ENCODE measurements at places on chromosomes 4 and X. TPM values are rescaled to one million over a fixed set of nuclear protein-coding genes. Genes with fewer than 3 reads are reported as not detected.

RNF150 gene
- total RNA-seq, result 56.5 TPM

CYSLTR1 gene
- total RNA-seq, result not detected

S100P gene
- total RNA-seq, result not detected

DNA sequence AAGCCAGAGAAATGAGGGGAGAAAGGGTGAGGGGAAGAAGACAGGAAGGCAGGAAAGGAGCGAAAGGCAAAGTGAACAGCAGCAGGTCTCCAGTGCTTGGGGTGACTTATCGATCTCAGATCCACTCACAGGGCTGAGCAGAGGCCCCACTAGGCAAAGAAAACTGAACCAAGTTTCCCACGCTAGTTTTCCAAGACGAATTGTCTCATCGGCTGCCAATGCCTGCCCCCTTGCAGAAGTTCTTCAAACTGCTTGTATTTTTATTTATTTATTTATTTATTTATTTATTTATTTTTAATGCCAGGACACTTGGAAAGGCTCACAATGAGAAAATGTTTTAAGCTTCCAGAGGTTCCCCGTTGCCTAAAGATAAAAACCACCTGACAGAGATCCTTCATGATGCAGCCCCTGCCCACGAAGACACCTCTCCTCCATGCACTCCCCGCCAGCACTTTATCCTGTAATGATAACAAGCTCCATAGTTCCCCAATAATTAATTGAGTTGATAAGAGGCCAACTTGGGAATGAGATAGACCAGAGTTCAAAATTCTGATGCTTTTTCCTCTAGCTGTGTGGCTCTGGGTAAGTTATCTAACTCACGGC lies 43.2 kb downstream of the QDPR start:
- no peak overlapping the region for H3K4me3 ChIP-seq
- no peaks in the 10 kb centered on the region for H3K36me3 ChIP-seq
- peaks cover 2% of the 10 kb centered on the region for H3K4me1 ChIP-seq
- no peak overlapping the region for H3K27ac ChIP-seq

MAGEA11 gene
- total RNA-seq, result not detected

PRKG2 gene
- total RNA-seq, result not detected

DNA sequence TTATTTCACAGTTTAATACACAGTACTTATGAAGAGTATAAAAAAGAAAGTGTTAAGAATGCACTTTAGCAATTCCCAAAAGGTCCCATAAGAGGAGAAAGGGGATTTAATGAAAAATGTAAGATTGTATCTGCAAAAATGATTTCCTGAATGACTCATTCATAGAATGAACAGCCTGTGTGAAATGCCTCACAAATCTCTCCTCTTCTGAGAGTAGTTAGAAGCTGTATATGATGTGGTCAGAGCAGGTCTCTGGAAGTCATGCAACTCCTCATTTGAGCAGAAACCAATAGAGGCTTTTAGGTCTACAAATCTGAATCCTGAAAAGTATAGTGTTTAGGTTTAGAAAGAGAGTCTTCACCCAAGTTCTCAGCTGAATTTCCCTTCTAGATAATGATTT lies 381.3 kb upstream of the INTU start:
- no peak for DNase-seq
- H3K27me3 ChIP-seq, result no peaks in the 10 kb centered on the region
- no peak overlapping the region for H3K27ac ChIP-seq
- H3K36me3 ChIP-seq, result no peaks in the 10 kb centered on the region
- no peak overlapping the region for H3K4me3 ChIP-seq

ARAP2 gene
- total RNA-seq, result 2.4 TPM

GRCh38 chrX:96683997-96684338 lies 674 bp upstream of the DIAPH2 start:
- peaks cover 12% of the 10 kb centered on the region for H3K27me3 ChIP-seq
- no peak for DNase-seq
- H3K4me3 ChIP-seq, result peak overlapping the region; percentile 93
- no peaks in the 10 kb centered on the region for H3K36me3 ChIP-seq

ASB12 gene
- total RNA-seq, result not detected

PPBP gene
- not detected for total RNA-seq

DNA sequence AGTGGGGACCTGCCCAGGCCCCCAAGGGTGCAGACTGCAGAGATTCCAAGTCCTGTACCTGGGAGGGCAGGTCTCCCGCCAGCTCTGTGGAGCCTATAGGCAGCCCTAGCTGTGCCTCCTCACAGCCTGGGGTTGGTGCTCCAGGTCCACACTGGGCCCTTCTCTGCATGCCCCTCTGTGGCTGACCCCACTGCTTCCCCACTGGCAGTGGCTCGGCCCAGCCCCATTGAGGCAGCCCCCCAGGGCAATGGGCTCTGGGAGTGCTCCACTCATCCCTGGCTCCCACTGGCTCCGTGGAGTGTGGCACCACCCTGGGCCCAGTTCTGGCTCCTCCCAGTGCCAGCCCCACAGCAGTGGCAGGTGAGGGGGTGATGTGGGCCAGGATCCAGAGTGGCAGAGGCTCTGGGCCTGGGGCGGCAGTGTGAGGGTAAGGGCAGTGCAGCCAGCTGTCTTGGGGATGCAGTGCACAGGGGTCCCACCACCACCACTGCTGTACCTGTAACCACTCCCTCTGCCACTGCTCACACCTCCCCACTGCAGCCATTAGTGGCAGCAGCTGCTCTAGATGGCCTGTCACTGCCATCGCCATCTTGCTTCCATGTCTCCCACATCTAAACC lies 312.2 kb downstream of the GPM6A start:
- H3K4me1 ChIP-seq, result peaks cover 10% of the 10 kb centered on the region
- no peak for DNase-seq
- H3K27ac ChIP-seq, result no peak overlapping the region
- no peaks in the 10 kb centered on the region for H3K36me3 ChIP-seq

NXT2 gene
- 13.2 TPM for total RNA-seq

Data from osteocyte (in vitro differentiated cells).